Aorta (tissue), 5 donors: ENCODE measurements at places on chromosomes 12 and 14.

DNA sequence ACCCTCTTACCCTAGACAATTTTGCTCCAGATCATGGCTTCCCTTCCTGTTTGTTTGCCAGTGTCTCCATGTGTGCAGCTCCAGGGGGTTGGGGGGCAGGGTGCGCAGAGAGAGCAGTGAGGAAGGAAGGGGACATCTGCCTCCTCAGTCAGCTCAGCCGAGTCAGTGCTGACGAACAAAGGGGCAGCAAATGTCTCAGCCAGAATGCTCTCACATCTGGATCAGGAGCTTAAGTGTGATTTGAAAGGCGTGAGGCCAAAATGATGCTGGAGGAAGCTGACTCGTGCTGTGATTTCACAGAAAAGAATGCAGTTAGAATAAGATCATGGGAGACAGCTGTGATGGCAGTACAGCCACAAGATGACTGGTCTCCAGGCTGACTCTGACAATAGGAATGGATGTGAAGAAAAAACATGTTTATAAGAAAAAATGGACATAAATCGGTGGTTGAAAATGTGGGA, 27.1 kb upstream of the CDK17 start:
- H3K27me3 ChIP-seq, result no peaks in the 10 kb centered on the region
- no peaks in the 10 kb centered on the region for H3K4me1 ChIP-seq
- H3K4me3 ChIP-seq, result no peak overlapping the region
- DNase-seq, result peak; percentile 67
- H3K27ac ChIP-seq, result no peak overlapping the region
- no peaks in the 10 kb centered on the region for H3K36me3 ChIP-seq

DNA sequence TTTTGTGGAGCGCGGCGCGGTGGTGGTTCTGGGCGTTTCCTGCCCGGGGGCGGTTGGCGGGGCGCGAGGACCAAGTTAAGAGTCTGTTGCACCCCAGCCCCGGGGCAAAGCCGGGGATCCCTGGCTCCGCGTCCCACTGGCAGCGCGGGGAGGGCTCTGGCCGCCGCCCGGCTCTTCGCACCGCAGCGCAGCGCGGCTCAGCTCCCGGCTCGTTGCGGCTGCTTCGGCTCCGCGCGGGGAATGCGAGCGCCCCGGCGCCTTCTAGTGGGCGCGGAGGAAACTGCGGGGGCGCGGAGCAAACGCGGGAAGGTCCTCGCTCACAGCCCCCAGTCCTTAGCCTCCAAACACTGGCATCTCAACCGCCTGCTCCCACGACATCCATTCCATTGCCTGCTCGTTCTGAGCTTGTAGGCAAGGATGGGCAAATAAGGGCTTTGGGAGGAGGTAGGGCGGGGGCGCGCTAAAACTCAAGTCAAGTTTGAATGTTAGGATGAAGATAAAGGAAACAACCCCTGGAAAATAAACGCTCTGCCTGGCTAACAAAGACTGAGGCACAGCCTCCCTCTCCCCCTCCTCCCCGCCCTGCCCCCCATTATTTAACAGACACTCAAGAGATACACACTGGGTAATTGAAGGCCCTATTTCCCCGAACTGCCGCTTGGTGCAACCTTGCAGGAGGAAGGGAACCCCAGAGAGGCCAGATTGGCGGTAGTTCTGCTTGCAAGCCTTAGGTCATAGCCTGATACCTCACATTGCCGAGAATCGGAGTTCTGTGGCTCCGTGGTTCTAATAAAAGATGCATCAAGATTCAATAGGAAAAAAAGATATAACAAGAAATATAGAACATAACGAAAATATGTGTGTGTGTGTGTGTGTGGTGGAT, at the start of gene B4GALNT1:
TSS of gene B4GALNT1 (minus strand) at position 244 of the 883 bp plus-strand sequence. CDS start 1,069 bp downstream, outside the sequence.
- peak; percentile 91 for DNase-seq
- H3K27ac ChIP-seq, result no peak within 1 kb of the TSS
- H3K27me3 ChIP-seq, result no peaks in the 10 kb centered on the region
- H3K4me1 ChIP-seq, result no peaks in the 10 kb centered on the region
- H3K4me3 ChIP-seq, result peak within 1 kb of the TSS; percentile 15

DNA sequence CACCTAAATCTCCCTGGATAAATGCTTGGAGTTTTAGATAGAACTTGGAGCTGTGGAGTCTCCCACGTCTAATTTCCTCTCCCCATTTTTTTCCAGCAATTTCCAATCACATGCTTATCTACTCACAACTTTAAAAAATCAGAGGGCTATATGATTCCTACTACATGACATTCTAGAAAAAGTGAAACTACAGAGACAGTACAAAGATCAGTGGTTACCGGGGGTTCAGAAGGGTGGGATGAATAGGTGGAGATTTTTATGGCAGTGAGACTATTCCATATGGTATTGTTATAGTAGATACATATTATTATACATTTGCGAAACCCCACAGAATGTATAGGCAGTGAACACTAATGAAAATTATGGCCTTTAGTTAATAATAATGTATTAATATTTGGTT, 35.5 kb downstream of the ATF7 start:
- no peaks in the 10 kb centered on the region for H3K36me3 ChIP-seq
- H3K4me1 ChIP-seq, result peaks cover 5% of the 10 kb centered on the region
- no peaks in the 10 kb centered on the region for H3K27me3 ChIP-seq
- no peak overlapping the region for H3K4me3 ChIP-seq
- no peak overlapping the region for H3K27ac ChIP-seq

DNA sequence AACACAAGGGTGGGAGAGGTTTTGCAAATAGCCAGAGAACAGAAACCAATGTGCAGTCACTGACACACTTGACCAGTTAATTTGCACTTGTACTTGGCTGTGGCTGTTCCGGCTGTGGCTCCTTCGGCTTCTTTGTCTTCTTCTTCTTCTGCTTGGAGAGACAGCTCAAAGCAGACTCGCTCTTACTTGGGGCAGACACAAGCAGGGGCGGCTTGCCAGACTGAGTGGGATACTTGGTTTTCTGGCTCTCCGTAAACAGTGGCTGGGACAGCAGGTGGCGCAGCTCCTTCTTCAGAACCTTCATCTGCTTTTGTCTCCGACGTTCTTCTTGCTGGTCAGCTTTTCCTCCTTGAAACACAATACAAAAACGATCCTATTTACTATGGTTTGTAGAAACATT, 25.0 kb downstream of the OTUB2 start:
- no peaks in the 10 kb centered on the region for H3K27me3 ChIP-seq
- H3K4me3 ChIP-seq, result no peak overlapping the region
- H3K27ac ChIP-seq, result no peak overlapping the region
- peaks cover 36% of the 10 kb centered on the region for H3K36me3 ChIP-seq

- H3K27me3 ChIP-seq, result no peaks in the 10 kb centered on the region
- H3K4me3 ChIP-seq, result no peak overlapping the region
- no peaks in the 10 kb centered on the region for H3K36me3 ChIP-seq
Measured at GRCh38 chr14:77248666-77249065, 22.3 kb downstream of the NGB start.

DNA sequence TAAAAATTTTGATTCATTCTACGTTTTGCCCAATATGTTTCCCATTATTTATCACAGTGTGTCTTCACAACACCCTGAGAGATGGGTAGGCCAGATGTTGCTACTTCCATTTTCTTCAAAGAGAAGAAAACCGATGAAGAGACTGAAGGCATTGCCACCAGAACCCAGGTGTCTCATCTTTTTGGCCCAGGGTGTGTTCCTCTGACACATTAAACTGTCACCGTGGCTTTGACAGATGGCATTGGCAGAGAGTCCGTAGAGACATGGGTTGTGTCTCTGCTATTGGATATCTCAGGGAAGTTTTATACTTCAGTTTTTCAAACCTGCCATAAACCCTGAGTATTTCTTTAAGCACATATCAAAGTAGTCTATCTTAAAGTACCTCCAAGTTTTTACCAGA, 11.3 kb upstream of the NUDT4 start:
- H3K4me1 ChIP-seq, result no peaks in the 10 kb centered on the region
- no peaks in the 10 kb centered on the region for H3K36me3 ChIP-seq
- DNase-seq, result no peak
- H3K27ac ChIP-seq, result no peak overlapping the region
- H3K27me3 ChIP-seq, result no peaks in the 10 kb centered on the region
- no peak overlapping the region for H3K4me3 ChIP-seq

- no peaks in the 10 kb centered on the region for H3K27me3 ChIP-seq
- H3K36me3 ChIP-seq, result peaks cover 3% of the 10 kb centered on the region
- H3K27ac ChIP-seq, result no peak overlapping the region
- no peak overlapping the region for H3K4me3 ChIP-seq
- no peak for DNase-seq
Measured at GRCh38 chr14:58444627-58445026, 17.1 kb downstream of the KIAA0586 start.

GRCh38 chr12:131766382-131767107, 55.7 kb downstream of the SFSWAP start:
- no peak overlapping the region for H3K4me3 ChIP-seq
- no peak overlapping the region for H3K27ac ChIP-seq
- H3K36me3 ChIP-seq, result peaks cover 8% of the 10 kb centered on the region
- DNase-seq, result no peak
- H3K27me3 ChIP-seq, result no peaks in the 10 kb centered on the region

DNA sequence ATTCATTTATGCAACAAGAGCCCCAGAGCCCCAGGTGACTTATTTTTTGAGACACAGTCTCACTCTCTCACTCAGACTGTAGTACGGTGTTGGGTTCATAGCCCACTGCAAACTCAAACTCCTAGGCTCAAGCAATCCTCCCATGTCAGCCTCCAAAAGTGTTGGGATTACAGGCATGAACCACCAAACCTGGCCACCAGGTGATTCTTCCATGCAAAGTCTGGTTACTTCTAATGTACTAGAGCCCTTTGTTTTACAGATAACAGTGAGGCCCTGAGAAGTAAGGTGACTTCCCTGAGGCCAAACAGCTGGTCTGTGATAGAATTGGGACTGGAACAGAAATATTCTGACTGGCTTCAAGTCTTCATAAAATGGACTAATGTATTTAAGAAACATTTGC, 10.0 kb upstream of the KCNK10 start:
- H3K36me3 ChIP-seq, result no peaks in the 10 kb centered on the region
- H3K4me3 ChIP-seq, result no peak overlapping the region
- H3K4me1 ChIP-seq, result no peaks in the 10 kb centered on the region
- DNase-seq, result no peak
- H3K27ac ChIP-seq, result no peak overlapping the region

DNA sequence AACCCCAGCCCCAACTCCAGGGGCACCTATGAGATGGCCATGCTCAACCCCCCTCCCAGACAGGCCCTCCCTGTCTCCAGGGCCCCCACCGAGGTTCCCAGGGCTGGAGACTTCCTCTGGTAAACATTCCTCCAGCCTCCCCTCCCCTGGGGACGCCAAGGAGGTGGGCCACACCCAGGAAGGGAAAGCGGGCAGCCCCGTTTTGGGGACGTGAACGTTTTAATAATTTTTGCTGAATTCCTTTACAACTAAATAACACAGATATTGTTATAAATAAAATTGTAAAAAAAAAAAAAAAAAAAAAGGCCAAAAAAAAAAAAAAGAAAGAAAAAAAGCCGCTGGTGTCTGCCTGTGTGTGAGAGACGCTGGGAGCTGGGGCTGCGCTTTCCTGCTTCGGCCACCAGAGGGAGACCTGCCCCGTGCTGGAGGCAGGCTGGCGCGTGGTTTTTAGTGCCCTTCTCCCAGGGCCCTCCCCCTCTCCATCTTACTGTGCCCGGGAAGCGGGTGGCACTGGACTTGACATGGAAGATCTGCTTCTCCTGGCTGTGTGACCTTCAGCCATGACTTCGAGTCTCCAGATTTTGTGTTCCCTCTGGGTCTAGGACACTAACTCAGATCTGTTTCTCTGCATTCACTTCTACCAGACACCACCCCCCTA, 3.4 kb upstream of the NXPH4 start:
- H3K27me3 ChIP-seq, result no peaks in the 10 kb centered on the region
- H3K36me3 ChIP-seq, result no peaks in the 10 kb centered on the region
- DNase-seq, result peak; percentile 96
- no peak overlapping the region for H3K27ac ChIP-seq
- H3K4me1 ChIP-seq, result no peaks in the 10 kb centered on the region

- H3K4me3 ChIP-seq, result no peak overlapping the region
- no peak overlapping the region for H3K27ac ChIP-seq
- no peaks in the 10 kb centered on the region for H3K27me3 ChIP-seq
- no peaks in the 10 kb centered on the region for H3K4me1 ChIP-seq
- H3K36me3 ChIP-seq, result no peaks in the 10 kb centered on the region
- DNase-seq, result no peak
Measured at GRCh38 chr14:70671652-70672644, 30.2 kb downstream of the TTC9 start.

GRCh38 chr14:46259536-46259935, 392.0 kb downstream of the RPL10L start:
- no peak overlapping the region for H3K4me3 ChIP-seq
- no peak overlapping the region for H3K27ac ChIP-seq
- no peaks in the 10 kb centered on the region for H3K36me3 ChIP-seq
- no peak for DNase-seq

DNA sequence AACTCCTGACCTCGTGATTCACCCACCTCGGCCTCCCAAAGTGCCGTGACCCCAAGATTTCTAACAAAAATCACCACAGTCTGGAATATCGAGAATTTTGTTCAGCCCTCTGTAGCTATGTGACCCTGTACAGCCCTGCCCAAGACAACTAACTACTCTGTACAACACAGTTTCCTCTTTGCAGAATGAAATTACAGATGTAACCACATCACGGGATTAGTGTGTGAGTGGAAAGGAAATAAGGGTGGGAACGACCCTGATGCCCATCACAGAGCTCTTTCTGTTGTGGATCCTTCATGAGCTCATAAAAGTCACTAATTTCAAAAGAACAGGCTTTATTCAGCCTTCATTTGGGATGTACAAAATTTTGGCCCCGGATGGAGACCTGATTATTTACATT, 50.5 kb upstream of the KRR1 start:
- H3K27me3 ChIP-seq, result no peaks in the 10 kb centered on the region
- H3K27ac ChIP-seq, result no peak overlapping the region
- H3K36me3 ChIP-seq, result no peaks in the 10 kb centered on the region
- no peak overlapping the region for H3K4me3 ChIP-seq
- H3K4me1 ChIP-seq, result no peaks in the 10 kb centered on the region

DNA sequence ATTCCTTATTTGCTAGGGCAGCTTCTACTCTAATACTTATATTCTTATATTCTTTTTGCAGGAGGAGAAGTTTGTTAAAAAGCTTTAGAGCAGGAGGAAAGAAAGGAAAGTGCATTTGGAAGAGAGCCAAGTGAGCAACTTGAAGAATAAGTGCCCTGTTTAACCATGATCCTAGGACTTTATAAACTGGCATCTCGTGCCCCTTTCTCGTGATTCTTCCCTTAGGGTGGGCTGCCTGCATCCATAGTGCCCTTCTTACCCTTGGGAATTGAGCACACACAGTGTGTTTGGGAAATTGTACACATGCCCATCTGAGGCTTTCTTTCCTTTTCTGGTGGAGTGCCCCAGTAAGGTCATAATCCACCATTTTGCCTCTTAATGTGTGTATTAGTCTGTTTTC, 141.9 kb downstream of the NUBPL start:
- DNase-seq, result no peak
- peaks cover 2% of the 10 kb centered on the region for H3K36me3 ChIP-seq
- H3K4me1 ChIP-seq, result no peaks in the 10 kb centered on the region
- no peaks in the 10 kb centered on the region for H3K27me3 ChIP-seq
- no peak overlapping the region for H3K4me3 ChIP-seq
